NCI-H2171 (cell line): ENCODE measurements at places on chromosomes 7 and 10.

DNA sequence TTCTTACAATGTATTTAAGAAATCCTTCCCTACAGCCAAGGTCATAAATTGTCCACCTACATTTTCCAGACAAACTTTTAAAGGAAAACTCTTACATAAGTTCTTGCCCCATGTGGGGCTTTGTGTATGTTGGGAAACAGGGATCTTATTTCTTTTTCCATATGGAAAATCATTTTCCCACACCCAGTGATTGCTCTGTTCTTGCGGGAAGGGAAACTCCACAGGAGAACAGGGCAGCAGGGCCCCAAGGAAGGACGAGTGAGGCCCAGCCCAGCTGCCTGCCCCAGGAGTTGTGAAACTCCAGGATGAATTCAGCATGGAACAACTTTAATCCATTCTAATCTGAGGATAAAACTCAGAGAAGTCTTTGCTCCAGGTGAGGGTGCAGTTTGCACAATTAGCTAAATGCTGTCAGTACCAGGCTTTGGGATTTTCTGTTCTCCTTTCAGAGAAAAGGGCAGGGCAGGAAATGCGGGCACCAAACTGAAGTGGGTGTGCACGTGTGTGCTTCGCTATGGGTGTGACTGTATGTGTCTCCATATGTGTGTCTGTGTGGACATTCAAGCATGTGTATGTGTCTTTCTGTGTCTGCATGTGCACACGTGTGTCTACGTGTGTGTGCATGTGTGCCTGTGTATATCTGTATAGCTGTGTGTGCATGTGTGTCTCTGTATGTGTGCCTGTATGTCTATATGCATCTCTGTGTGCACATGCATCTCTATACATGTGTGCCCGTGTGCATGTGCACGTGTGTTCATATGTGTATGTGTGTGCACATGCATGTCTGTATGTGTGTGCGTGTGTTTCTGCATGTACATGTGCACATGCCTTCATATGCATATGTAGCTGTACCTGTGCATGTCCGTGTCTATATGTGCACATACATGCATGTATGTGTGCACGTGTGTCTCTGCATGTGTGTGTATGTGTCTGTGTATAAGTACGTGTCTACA lies 102.0 kb upstream of the FAM20C start:
- no peak for DNase-seq

- DNase-seq: no peak
Observed at GRCh38 chr10:98646998-98647917, 200.5 kb upstream of the HPS1 start.

DNA sequence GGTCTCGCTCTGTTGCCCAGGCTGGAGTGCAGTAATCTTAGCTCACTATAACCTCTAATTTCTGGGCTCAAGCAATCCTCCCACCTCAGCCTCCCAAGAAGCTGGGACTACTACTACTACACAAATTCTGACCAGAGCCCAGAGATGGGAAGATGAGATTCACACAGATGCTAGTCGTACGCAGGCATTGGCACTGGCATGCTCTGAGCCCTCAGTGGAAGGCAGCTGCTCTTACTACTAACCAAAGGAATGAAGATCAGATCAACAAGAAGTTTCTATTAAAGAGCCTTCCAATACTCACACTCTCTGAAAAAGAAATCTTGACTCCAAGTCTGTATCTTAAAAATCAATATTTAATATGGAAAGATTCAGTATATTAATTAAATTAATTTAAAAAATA lies 10.7 kb downstream of the GDF2 start:
- DNase-seq: no peak

DNA sequence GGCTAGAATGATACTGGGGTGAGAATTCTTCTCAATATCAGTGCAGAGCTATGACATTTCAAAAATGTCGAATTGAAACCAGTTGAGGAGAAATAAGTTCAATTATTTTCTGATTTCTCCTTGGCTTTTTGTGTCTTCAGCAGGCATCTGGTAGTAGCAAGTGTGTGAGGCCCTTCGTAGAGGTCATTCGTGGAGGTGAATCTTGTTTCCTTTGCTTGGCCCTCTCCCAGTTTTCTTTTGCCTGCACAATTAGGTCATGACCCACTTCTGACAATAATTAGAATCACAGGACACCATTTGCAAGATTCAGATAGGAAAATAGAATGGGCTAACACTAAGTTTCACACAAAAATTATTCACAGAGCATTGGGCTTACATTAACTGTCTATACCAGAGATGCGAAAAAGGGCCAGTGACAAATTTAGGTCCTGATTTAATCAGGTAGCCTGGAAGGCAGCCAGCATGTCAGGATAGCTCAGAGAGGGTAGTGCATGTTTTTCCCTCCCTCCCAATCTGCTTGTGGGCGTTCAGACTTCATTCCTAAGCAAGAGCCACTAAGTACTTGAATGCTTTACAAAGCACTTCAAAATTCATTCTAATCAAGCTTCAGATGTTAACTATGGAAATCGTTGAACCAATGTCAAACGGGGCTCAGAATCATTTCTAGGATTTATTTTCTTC lies 24.0 kb upstream of the A1CF start:
- DNase-seq: no peak

DNA sequence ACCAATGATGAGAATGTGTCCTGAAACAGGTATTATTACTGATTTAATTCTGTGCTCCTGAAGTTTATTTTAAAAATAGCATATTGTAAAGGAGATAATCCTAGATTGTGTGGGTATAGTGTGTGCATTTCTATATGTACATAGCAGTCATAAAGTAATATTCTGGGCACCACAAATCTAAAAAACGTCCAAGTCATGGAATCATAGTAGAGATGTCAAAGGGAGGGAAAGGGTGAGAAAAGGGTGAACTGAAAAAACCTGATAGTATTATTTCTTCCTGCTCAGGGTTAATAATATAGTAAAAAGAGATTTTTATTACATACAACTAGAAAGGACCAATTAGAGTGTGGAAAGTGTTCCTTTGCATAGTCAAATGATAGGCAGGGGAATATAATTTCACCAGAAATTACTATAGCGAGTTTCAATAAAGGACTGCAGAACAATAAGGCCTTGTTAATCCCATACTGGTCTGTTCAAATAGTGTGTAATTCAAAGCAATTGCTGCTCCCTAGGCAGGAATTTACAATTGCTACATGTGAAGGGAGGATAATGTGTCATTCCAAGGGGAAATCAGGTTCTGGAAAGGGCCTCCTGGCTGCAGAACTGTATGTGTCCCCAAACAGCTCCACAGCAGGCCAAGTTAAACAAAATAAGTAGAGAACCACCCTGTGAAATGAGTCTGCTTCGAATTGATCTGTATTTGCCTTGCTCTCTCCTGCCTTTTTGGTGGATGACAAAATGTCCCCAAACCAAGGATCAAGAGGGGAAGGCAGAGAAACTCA lies 42.5 kb upstream of the KMT2E start:
- DNase-seq: no peak

DNA sequence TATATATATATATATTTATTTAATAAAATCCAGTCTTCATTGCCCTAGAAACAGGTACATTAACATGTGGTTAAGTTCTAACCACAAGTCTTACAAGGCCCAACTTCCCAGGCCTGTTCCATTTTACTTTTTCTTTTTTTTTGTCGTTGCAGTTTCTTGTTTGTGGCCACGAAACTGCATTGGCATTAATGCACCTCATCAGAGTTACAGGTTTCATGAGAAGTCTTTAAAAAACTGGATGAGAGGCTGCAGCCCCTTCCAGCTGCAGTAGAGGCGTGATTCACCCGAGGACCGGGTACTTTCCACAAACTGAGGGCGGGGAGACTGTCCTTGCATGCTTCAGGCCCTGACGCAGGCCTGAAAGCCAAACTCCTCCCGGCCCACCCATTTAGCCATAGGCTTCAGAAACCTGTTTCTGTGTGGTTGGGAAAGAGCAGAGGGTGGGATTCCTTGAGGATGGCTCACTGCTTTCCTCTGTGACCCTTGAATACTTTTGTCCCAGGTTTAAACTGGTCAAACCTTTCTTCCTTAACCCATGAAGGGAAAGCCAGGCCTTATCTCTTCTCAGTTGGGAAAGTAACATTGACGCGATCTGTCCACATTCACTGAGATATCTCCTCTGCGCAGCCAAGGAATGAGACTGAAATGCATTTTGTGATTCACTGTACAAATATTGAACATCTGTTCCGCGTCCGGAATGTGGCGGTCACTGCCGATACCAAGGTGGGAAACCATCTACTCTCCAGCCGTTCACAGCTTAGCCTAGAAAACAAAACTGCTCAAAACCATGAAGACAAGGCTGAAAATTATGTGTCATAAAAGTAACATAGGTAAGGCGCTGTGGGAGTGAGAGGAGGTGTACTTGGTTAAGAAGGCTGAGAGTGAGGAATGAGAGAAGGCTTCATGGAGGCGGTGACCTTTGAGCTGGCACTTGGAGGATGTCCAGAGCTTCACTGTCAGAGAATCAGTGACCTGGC lies 311.7 kb downstream of the GATA3 start:
- DNase-seq: no peak

DNA sequence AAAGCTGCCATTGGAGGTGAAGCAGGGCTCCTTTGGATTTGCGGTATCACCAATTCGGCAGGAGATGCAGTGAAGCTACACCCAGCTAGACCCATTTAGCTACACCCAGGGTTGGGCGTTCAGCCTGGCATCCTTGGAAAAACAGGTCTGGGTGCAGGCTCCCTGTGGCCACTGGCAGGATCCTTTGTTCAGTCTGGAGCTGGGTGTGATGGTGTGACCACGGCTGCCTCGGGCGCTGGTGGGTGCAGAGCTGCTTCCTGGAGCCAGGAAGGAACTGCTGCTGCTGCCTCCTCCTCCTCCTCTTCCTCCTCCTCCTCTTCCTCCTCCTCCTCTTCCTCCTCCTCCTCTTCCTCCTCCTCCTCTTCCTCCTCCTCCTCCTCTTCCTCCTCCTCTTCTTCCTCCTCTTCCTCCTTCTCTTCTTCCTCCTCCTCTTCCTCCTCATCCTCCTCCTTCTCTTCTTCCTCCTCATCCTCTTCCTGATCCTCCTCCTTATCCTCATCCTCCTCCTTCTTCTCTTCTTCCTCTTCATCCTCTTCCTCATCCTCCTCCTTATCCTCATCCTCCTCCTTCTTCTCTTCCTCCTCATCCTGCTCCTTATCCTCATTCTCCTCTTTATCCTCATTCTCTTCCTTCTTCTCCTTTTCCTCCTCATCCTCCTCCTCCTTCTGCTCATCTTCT lies 84.0 kb downstream of the GRK5 start:
- no peak for DNase-seq

- no peak for DNase-seq
Observed at GRCh38 chr7:20350996-20351692, 20.4 kb downstream of the ITGB8 start.

DNA sequence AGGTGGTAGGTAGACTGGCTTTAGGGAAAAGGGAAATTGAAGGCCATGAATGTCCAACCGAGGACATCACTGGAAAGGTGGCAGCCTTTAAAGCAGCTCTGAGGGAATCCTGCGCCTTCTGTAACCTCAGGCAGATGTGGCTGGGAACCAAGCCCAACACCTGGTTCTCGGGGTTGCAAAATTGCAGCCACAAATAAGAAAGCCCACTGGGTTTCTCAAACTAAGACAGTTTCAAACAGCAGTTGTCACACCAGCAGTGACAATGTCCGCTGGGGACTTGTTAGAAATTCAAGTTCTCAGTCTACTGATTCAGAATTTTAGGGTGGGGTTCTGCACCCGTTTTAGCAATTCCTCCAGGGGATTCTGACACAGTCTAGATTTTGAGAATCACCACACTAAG lies 42.7 kb upstream of the STEAP1B start:
- DNase-seq: no peak
